K562 (cell line): ENCODE measurements at places on chromosomes 5 and 9.

DNA sequence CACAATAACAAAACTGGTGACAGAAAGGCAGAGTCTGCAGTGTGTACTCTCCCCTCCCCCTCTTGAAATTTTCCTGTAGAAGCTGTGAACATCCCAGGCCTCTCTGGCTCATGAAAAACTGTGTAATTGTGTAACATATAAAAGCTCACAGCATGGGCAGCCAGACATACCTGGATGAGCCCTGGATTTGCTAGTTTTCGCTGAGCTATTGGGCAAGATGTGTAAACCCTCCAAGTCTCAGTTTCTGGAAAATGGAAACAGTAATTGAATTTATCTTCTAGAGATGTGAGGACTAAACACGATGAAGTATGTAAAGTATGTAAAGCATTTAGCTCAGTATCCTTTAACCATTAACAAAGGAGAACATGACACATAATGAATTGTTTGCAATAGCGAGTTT, 143.2 kb upstream of the ANKH start:
- no peak for DNase-seq

DNA sequence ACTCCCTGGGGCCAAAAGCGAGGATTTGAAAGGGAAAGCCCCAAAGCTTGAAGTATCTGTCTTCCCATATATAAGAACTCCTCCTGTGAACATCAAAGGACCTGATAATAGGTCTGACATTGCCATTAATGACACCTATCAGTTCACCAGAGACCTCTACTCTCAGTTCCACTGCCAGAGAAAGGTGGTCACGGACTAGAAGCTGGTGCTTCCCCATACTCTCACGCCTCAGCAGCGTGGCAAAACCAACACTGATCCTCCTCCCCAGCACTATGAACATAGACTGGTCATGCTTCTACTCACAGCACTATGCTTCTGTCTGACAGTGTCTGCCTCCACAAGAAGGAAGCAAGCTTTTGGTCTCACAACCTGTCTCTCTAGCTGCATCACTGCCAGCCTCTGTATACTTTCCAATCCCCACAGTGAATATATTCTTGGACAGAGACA, 37.9 kb downstream of the NRG2 start:
- no peak for DNase-seq

DNA sequence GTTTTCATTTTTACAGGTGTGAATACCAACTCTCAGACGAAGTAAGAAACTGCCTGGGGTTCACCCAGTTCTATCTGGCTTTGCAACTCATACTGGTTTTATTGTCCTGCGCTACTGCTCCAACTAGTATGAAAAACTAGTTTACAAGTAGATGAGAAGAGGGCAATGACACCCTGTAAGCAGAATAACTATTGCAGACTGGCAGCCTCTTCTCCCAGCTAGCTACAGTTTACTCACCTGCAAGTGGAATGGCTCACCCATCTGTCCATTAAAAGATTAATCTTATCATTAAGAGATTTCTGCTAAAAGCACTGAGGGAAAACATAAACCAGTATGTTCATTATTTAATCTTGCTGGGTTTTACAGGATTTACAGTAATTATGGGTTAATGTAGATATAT, 113.4 kb downstream of the FRMD3 start:
- DNase-seq: no peak

DNA sequence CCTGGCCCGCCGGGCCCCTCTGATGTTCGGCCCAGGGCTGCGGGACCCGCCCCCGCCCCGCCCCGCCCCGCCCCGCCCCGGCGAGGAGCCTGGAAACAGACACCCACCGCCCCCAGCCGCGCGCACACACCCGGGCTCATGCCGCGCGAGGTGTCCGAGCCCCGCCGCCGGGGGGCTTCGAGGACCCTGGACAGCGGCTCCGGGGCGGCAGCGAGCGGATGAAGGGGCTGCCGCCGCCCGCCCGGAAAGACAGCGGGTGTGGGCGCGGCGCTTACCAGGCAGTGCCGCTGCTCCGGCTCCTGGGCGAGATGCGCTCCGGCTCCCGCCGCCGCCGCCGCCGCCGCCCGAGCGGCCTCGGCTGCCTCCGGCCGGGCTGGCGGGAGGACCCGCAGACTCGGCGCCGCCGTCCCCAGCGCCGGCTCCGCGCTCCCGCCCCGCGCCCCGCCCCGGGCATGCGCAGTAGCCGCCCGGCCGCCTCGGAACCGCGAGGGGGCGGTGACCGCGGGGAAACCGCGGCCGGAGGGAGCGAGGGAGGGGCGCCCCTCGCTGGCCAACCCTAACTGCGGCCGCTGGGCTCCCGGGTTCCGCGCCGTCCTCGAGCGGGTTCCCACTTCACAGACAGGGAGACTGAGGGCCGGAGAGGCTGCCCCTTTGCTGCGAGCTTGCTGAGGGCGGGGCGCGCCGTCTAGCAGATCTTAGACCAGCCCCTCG, at the start of gene GPRIN1:
GPRIN1 (minus strand) TSS at position 433 of the 711 bp plus-strand sequence. CDS start 10,322 bp downstream, outside the sequence.
- DNase-seq: peak; percentile 94

- DNase-seq: no peak
Observed at GRCh38 chr5:27652505-27652904, 614.1 kb upstream of the CDH9 start.

DNA sequence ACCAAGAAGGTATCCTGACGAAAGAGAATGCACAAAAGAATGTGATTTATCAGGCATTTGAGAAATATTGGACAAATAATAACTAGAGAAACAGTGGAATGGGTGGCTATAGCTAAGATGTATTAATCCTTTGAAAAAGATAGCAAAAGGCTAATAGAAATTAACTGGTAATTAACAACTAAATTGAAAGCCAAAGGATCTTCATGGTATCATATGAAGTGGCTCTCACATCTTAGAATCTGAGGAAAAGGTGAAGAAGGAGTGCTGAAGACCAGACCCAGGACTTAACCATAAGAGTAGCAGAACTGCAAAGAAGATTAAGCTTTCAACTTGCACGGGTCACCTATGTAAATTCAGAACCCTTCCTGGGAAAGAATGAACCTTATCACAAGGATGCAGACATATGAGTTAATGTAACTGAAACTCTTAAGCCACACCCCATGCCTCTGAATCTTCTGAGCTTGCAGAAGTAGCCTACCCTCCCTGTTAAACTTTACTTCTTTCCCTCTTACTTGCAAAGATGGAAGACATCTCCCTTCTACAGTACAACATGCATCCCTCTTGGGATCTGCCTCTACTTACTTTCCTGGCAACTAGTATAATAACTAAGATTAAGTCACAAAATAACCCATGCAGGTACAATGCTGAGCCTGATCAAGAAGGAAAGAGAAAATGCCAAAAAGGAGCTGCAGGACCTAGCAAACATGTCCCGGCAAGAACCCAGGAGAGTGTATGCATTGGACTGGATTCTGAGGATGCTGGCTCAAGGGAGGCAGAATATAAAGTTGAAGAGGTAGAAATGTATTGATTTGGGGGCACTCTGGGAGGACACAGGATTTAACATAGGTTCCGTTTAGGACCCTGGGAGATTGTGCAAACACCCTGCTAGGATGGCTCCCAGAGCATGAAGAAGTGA, 395.5 kb upstream of the SLC30A5 start:
- peak; percentile 28 for DNase-seq

DNA sequence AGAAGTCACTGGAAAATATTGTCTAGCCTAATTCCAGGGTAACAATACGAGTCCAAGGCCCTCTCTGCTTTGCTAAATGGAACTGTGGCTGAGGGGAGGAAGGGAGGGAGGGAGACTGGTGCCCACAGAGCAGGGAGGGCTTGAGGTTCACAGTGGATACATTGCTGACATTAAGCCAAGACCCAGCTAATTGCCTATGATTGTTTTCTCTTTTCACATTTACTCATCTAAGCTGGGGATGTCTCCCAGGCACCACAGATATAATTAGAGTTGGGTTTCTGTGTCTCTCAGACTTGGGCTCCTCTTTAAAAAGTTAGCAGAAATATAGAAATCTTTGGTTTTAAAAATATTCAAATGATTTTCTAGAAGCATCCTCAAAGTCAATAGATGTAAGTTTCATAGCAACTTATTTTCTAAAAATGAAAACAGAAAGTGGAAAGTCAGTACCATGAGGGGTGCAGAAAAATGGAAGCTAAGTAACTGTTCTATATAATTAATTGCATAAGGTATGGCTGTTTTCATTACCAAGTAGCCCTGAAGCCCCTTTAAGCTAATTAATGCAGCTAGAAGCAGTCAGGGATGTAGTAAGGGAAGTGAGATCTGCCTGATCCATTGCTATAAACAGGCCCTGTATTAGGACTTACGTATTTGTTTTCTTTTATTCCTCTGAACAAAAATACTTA, 259.8 kb downstream of the NDUFS4 start:
- DNase-seq: no peak

DNA sequence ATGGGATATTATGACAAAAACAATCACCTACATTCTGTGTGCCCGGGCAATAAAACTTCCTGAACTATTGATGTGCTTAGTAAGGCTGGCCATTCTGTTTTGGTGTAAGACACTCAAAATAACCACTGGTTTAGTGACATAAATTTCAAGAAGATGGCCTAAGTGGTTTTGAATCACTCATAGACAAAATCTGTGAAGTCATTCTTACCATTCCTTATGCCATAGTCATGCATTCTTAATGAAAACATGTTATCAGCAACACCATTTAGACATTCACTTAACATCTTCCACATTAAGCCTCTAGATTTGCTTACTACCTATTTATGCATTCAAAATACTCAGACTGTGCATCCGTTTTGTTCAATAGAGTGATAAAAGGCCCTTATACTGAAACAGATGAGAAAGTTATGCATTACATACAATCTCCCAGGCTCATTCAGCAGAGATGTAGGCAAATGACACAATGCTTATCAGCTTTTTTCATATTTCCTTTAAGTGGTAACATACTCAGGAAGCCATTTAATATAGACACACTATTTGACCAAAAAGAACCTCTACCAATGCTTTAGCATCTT, 848.8 kb upstream of the DMAC1 start:
- DNase-seq: no peak
